Left ventricle myocardium inferior (tissue), 1 donor: ENCODE measurements at places on chromosomes 5 and 9. TPM values are rescaled to one million over a fixed set of nuclear protein-coding genes. Genes with fewer than 3 reads are reported as not detected.

GRCh38 chr5:133410335-133410828 is 202.0 kb downstream of the FSTL4 start:
- no peak for DNase-seq

DNA sequence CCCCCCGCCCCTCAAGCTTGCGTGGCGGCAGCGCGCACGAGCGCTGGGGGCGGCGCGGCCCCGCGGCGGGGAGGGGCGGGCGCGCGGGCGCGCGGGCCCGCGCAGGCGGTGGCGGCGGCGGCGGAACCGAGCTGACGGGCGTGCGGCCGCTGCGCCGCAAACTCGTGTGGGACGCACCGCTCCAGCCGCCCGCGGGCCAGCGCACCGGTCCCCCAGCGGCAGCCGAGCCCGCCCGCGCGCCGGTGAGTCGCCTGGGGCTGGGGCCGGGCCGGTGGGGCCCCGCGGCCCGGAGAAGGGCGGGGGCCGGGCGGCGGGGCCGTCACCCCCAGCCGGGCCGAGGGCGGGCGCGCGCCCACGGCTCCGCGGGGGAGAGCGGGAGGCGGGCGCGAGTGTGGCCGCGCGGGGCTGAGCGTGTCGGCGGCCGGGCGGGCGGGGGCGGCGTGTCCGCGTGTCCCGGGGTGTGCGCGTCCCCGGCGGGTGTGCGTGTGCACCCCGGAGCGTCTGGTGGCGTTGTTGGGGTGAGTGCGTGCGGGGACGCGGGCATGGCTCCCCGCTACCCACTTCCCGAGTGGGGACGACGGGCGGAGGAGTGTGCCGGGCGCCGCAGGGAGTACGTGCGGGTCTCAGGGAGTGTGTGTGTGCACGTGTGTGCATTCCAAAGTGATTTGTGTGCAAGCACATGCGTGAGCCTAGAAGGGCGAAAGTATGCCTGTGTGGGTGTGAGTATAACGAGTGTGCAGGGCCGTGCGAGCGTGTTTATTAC is at the start of gene NEK6:
TSS of gene NEK6 (plus strand) at position 106 of the 763 bp plus-strand sequence. CDS start 44,016 bp downstream, outside the sequence.
- peak; percentile 53 for DNase-seq

- no peak for DNase-seq
These were observed 5.1 kb downstream of the GLDC start for GRCh38 chr9:6640268-6641051.

- no peak for DNase-seq
These were observed 377.7 kb upstream of the IRX4 start for GRCh38 chr5:2260211-2261003.

DNA sequence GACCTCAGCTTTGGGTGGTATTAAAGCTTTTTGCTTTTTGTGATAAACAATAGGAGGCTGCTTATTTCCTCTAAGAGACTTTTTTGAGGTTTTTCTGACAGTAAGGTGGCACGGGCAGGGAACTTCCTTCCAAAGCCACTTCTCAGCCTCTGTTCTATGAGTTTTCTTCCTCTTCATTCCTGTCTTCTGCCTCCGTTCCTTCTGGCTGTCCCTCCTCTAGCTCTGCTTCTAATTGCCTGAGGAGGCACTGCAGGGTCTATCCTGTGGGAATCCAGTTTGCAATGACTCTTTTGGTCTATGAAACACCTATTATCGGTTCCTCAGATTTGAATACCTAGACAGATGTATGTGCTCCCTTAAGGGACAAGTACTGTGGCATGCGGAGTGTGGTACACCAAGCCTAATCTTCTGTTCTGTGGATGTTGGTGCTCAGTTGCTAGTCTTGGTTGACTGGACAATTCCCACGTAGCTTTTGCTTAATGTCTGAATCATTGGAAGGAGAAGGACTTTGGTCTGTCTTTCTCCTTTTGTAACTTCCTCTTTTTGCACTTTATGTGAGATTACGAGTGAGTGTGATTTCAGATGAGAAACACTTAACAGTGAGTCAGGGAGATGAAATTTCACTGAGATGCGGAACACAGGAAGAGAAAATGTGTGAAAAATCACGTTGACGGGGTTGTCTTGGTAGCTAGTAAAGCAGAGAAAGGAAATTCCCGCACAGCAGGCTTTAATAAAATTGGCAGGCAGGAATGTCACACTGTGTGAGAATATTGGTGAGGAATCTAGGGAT is 305.2 kb downstream of the EFNA5 start:
- DNase-seq, result no peak

C9orf57 gene
- not detected for total RNA-seq
